ENCODE measurements at places on chromosomes 6 and 20.

- DNase-seq, result no peak
Observed at GRCh38 chr20:13231031-13231752, 10.1 kb downstream of the ISM1 start.

- no peak for DNase-seq
Observed at GRCh38 chr6:53294095-53294494, 54.7 kb downstream of the ELOVL5 start.

DNA sequence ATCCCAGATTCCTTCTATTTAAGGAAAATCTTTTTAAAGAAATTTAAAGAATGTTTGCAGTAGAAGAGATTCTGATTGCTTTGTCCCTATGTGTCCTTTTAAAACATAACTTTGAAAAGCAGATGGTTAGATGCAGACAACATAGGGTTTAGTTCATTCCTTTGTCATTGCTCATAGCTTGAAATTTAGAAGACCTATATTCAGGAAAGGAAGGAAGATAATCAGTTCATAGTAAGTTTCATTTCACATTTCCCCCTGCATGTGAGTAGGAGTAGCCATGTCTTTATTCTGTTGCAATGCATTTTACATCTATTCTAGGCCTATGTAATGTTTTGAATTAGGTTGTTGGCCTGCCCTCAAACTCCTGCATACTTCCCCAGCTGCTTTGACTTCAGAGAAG lies 197.9 kb upstream of the GRIK2 start:
- no peak for DNase-seq

DNA sequence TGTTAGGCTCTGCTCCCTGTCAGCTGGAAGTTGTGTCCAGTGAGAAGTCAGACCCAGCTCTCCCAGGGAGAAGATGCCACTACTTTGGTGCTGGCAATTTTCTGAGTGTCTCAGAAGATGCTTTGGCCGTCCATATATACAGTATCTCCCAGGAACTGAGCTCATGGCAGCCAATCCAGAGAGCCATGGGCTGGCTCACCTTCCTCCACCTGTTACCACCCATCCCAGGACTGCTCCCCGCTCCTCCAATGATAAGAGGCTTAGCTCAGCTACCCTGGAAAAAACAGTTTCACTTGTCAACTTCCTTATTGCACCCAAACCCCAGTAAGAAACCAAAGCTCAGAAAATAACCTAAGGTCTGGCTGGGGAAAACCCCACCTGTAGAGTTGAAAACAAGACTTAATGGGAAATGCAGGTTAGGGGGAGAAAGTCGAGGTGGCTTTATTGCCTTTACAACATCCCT lies at the start of gene BNIP5:
Gene BNIP5, minus strand, starts transcription at position 110 of the 463 bp plus-strand sequence. CDS start 6,198 bp downstream, outside the sequence.
- no peak for DNase-seq

DNA sequence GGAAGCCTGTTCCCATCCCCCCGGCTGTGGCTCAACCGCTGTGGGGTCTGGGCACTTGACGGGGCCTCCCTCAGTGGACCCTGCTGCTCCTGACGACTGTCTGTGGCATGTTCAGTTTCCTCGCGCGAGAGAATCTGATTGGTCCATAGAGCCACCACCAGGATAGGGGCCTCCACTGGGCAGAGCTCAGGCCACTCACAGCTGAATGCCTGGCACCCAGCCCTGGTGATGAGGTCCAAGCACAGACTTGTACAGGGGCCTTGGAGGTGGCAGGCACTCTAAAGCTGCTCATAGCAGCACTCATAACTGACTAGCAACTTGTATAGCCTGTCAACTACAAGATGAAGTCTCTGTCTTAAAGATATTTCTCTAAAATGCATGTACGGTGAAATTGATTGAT lies 368.1 kb downstream of the NRN1 start:
- no peak for DNase-seq

DNA sequence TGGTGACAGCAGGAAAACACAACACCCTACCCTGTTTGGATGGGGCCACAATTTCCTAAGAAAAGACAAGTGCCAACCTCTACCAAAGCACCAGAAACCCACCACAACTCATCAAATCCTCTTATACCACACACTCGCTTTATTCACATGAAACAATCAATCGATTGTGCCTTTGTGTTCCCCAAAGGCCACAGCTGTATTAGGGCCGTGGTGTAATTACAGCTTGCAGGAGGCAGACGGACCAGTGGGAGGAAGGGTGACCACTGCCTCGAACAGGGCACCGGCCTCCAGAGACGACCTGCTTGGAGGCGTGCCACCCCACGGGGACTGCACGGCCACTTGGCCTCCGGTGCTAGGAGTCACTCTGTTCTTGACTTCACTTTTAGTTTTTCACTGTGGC lies 264.1 kb downstream of the FOXC1 start:
- no peak for DNase-seq

DNA sequence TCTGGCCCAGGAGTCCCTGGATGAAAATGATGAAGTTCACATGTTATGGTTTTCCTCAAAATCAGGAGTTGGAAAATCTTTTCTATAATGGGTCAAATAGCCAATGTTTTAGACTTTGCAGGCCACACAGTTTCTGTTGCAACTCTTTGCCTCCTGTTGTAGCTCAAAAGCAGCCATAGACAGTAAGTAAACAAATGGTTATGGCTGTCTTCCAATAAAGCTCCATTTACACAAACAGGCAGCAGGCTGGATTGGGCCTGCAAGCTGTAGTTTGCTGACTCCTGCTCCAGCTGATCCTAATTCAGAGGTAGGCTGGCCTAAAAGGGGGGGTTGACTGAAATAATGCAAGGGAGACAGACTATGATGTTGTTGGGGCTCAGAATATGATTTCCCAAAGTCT lies 33.0 kb downstream of the METTL24 start:
- no peak for DNase-seq

- DNase-seq, result peak; percentile 34
Observed at GRCh38 chr20:34834459-34834893, 9.0 kb upstream of the NCOA6 start.

- no peak for DNase-seq
Observed at GRCh38 chr6:15101130-15101529, 144.7 kb upstream of the JARID2 start.

- no peak for DNase-seq
Observed at GRCh38 chr6:151043944-151044343, 178.4 kb downstream of the MTHFD1L start.

DNA sequence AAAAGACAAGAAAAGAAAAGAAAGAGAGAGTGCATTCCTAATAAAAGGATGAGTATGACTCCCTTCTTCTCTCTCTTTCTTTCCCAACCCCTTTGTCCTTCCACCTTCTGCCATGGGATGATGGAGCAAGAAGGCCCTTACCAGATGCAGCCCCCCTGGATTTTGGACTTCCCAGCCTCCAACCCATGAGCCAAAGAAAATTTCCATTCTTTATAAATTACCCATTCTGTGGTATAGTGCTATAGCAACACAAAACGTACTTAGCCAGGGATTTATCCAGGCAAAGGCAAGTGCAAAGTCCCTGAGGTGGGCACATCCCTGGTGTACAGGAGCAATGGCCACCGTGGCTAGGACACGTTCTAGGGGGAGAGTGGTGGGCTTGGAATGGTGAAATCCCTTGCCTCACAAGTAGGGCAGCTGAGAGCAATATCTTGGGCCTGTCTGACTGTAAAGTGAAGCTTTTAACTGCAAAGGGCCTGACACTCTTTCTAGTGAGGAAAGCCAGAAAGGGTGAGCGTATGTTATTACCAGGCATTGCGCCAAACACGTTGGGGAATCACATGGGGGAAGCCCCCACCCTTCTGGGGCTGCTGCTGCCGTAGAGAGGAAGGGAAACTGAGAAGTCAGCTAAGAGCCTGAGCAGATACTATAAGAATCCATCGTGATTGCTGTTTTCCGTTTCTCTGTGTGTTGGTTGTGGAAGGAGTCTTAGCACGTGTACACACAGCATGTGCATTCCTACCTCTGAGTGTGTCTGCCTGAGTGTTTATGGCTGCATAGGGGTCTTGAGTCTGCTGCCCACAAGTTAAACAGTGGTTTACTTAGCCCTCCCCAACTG lies 50.7 kb upstream of the SIRPA start:
- no peak for DNase-seq

DNA sequence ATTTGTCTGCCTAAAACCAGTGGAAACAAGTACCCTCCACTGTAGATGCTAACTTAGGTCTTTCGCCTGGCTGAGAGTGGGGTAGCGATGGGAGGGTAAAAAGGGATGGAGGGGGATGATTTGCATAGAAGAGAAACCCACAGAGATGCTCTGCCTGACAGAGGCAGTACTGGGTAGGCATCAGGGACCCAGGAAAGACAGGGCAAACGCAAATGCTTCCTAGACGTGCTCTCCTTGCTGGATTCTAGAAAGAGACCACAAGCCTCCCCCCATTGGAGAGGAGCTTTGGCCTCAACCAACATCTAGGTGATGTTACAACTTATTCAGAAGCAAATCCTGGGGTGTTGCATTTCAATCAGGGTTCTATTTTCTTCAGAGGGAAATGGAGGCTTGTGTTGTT lies 3.2 kb downstream of the OLIG3 start:
- no peak for DNase-seq

DNA sequence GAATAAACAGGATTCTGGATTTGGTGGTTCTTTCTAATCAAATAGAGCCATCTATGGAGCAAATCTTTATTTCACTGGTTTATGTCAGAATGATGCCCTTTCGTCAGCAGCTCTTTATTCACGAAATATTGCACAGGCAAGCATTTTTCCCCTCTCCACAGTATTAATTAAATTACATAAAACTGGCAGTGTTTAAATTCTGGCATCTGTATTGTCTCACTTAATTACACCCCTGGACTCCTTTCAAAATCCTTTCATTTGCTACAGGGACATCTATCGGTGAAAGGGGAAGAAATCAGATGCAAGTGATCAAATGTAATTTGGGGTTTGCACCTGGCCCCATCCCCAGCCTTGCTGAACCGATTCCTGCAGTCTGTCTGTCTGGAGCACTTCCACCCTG lies 801.9 kb downstream of the QKI start:
- no peak for DNase-seq

GRCh38 chr6:108027056-108027455 lies 47.5 kb downstream of the OSTM1 start:
- DNase-seq, result no peak

DNA sequence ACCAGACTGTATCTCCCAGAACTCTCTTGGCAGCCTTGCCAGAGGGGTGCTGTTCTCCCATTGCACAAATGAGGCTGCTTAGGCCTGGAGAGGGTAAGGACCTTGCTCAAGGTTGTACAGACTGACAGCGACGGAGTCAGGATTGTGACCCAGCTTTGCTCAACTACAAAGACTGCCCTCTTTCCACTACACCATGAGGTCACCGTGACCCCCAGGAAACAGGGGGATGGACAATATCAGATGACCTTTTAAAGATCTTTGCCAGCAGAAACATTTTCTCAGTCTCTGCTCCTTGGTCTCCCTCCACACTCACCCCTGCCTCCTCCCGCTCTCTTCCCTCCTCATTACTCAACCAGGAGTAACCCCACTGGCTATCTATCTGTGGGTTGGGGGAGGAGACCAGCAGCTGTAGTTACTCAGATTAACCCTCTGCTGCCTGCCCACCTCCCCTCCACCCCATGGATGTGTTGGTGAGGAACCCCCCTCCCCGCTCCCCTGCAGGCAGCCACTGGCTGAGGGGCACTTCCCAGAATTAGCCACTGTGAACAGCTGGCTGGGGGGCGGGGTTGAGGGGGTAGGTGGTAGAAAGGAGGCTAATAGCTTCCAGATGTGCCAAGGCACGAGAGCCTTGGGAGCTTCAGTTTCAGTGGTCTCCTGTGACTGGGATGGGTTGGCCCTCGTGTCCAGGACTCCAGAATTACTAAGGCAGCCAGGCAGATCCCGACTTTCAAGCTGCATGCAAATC lies 26.9 kb upstream of the MRPS18A start:
- no peak for DNase-seq

GRCh38 chr20:37972256-37973058 lies 60.8 kb downstream of the TTI1 start:
- DNase-seq, result no peak

DNA sequence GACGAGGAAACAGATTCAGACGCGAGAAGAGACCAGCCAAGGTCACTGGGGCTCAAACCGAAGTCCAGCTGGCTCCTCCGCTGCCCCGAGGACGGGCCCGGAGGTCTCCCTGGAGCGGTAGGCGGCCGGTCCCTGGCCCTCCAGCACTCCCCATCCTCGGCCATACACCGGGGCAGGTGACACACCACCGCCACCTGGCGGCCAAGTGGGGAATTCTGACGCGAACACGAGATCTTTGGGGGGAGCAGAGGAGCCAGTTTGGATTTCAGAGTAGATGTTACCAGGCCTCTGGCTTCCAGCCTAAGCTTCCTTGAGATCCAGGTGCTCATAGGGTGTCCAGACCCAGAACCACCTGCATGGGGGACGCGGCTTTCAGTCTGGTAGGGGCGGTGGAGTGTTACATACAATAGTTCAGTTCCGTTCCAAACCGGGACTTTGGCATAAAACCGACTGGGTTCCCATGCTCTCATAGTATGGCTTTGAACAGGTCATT lies 16.1 kb downstream of the BPIFB1 start:
- peak; percentile 4 for DNase-seq

GRCh38 chr6:45721665-45722064 lies 294.0 kb downstream of the CLIC5 start:
- DNase-seq, result no peak

DNA sequence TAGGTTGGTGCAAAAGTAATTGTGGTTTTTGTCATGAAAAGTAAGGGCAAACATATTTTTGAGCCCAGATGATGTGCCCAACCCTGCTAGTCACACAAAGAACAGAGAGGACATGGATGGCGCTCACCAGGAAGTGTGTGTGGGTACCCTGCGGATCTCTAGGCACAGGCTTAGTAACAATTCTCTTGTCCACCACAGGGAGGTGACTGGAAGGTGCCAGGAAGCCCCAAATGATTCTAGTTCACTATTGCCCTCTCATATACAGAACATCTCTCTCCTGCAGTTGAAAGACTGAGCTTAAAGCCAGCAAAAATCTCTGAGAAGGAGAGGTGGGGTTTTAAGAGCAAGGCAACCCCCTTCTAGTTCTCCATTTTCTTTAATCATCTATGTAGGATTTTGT lies 272.1 kb upstream of the TAB2 start:
- no peak for DNase-seq

GRCh38 chr6:154488248-154488593 lies 22.3 kb downstream of the CNKSR3 start:
- no peak for DNase-seq

- DNase-seq, result no peak
Observed at GRCh38 chr20:8633366-8633765, 435.5 kb upstream of the PLCB4 start.

GRCh38 chr20:10689385-10689784 lies 15.6 kb upstream of the JAG1 start:
- no peak for DNase-seq

- no peak for DNase-seq
Observed at GRCh38 chr6:55033016-55033546, 141.2 kb upstream of the HCRTR2 start.

DNA sequence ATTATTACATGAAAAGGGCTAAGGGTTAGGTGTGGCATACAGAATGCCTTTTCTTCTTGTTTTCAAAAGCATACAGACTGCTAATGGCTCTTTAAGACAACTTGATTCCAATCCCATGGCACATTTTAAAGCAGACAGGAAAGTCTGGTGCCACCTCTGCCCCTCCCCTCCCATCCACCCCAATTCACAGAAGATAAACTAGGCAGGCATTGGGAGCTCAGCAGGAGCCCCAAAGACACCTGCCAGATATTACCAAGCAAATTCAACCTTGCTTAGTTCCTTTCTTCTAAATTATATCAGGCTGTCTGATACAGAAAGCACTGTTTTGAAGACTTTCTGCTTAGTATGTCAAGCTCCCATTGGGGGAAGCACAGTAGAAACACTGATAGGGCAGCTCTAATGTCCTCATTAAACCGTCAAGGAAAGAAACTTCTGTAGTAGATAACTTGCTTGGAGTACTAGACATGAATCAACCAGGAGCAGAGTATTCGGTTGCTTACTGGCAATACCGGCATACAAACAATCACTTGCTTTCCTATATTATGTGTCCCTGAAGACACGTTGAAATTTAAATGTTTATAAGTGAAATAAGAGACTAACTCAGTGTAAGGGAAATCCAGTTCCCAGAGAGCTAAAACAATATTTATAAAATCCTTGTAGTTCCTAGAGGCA lies 13.0 kb downstream of the SESN1 start:
- DNase-seq, result no peak

Measured in NCI-H1048 (cell line).